Effector memory CD8-positive, alpha-beta T cell (primary cell): ENCODE measurements at places on chromosomes 2 and 18.

DNA sequence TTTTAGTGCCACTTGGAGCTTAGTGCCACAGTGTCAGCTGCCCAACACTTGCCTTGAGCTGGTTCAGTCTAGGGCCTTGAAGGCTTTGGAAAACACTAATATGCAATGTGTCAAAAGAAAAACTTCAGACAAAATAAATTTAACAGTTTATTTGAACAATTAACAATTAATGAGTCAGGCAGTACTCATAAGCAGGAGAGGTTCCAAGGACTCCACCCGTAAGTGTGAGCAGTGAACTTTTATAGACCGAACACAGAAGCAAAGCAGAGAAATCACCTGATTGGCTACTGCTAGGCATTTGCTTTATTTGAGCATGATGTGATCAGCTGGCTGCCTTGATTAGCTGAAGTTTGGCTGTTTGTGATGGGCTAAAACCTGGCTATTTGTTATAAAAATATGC, 49.5 kb upstream of the TBC1D8 start:
- no peak for DNase-seq

GRCh38 chr2:168174756-168175155, 72.6 kb downstream of the STK39 start:
- peak; percentile 15 for DNase-seq

GRCh38 chr2:68103709-68104055, 40.9 kb upstream of the C1D start:
- DNase-seq, result no peak

DNA sequence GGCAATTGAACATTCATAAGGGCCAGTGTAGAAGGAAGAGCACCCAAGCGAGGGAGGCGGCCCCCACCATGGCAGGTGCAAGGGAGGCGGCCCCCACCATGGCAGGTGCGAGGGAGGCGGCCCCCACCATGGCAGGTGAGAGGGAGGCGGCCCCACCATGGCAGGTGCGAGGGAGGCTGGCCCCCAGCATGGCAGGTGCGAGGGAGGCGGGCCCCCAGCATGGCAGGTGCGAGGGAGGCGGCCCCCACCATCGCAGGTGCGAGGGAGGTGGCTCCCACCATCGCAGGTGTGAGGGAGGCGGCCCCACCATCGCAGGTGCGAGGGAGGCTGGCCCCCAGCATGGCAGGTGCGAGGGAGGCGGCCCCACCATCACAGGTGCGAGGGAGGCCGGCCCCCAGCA, 24.7 kb upstream of the GPC1 start:
- DNase-seq, result no peak

DNA sequence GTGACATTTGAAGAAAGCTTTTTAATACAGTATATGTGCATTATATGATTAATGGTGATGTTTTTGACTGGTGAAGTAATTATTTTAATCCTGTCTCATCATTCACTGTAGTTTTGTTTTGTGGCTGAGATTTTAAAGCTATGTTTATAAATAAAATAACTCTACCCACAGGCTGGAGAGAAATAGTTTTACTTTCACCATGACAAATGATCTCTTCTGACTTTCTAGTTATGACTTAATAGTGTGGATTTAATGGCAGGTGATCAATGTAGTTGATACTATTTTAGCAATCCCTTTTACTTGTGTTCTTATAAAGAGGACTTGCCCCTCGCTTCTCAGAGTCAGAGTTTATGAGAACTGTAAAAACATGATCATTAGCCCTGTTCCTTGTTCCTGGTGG, 289.5 kb upstream of the SIX3 start:
- DNase-seq, result no peak

DNA sequence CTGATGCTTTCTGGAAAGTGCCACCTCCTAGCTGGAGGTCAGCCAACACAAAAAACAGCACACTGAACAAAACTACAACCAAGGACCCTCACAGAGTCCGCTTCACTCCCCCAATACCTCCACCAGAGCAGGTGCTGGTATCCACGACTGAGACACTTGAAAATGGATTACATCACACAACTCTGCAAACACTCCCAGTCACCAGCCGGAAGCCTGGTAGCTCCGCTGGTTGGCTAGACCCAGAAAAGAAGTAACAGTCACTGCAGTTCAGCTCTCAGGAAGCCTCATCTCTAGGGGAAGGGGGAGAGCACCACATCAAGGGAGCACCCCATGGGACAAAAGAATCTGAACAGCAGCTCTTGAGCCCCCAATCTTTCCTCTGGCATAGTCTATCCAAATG, 175.4 kb downstream of the LCLAT1 start:
- DNase-seq, result no peak

DNA sequence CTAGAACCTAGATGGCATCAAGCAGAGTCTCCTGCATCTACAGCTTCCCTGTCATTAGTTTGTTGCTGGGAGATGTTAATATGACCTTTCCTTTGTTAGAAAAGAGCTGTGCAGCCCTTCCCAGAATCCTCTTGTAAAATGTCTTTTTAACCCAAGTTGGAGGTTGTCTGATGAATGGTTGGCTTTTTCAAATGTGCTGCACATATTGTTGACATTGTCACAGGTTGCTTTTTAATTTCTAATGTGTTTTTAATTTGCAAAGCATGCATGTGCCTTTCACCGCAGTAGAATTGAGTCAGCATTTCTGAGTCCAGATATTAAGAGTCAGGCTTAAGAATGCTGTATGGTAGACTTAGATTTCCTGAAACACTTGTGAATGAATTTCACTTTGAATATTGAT, 120.8 kb downstream of the GREB1L start:
- no peak for DNase-seq

- DNase-seq, result peak; percentile 32
These were observed 11.9 kb downstream of the IL18R1 start for GRCh38 chr2:102367331-102367971.
